Brain microvascular endothelial cell (primary cell): ENCODE measurements at places on chromosomes 11 and 22.

- no peak for DNase-seq
These were observed 5.2 kb upstream of the PTGDR2 start for GRCh38 chr11:60860943-60861342.

- no peak for DNase-seq
These were observed 18.0 kb downstream of the SOX6 start for GRCh38 chr11:16338393-16338792.

DNA sequence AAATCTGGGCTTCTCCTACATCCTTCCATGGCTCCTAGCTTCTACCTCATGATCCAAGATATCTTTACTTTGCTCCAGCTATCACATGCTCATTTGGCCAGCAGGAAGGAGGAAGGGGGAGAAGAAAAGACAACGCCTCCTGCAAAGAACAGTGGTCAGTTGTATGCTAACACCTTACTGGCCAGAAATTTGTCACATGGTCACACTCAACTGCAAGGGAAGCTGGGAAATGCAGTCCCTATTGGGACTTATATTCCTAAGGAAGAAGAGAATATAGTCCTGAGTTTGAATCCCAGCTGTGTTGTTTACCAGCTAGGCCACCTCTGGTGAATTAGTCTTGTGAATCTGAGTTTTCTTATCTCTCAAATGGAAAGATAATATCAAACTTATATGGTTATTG lies 272.0 kb downstream of the BLID start:
- DNase-seq: no peak

GRCh38 chr11:117744471-117745150 lies 52.4 kb downstream of the DSCAML1 start:
- DNase-seq: no peak

- DNase-seq: no peak
These were observed 80.0 kb downstream of the ZNRF3 start for GRCh38 chr22:28963362-28963761.

DNA sequence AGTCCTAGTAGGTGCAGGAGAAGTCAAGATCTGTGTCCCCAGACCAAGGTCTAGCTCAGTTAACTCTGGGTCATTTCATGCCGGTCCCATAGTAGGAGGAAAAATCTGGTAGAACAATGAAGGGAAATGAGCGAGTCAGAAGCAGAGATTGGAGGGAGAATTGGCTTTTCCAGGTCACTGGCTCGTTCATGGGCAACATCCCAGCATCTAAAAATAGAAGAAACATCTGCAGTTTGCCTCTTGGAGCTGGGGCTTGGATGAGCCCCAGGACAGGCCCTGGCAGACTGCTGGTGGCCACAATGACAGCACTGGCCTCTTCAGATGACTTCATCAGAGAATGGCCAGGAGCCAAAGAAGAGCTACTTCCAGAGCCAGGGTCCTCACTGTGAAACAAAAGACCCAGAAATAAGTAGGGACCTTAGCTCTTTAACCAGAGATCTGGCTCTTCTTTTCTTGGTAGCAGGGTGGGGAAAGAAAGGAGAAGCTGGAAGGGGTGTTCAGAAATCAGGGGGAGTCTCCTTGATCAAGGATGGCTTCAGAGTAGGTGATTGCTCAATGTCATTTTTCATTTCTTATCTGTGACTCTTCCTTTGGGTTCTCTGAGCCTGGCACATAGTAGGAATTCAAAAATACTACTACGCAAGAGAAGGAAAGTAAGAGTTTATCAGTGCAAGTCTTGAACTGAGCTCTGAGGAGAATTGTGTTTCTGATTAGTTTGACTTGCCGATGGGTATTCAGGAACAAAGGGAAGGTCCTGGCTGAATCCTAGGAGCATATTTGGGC lies 102.6 kb downstream of the TMPRSS5 start:
- DNase-seq: no peak

DNA sequence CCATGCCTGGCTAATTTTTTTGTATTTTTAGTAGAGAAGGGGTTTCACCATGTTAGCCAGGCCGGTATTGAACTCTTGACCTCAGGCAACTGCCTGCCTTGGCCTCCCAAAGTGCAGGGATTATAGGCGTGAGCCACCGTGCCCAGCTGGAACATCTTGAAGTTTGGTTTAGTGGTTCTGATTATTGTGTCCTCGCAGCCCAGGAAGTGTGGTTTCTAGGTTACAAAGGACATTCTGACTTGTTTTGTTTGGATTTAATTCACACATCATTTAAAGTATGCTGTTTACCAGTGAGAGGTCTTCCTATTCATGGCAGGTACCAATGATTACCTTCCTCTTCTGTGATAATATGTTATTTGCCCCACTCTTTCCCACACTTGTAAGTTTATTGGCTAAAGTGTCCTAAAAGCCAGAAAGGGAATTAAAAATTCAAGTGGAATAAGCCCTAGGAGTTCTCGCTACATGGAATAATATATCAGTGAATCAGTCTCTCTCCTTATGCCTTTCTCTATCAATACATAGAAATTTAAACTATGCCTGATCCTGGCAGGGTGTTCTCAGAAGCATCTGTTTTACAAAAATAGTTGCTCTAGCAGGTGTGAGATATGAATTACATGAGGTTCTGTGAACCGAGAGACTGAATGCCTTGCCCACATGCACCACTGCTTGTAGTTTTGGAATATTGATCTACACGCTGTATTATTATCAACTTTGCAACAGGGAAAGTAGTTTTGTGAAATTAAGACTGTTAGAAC lies 263.1 kb downstream of the DDX10 start:
- no peak for DNase-seq

DNA sequence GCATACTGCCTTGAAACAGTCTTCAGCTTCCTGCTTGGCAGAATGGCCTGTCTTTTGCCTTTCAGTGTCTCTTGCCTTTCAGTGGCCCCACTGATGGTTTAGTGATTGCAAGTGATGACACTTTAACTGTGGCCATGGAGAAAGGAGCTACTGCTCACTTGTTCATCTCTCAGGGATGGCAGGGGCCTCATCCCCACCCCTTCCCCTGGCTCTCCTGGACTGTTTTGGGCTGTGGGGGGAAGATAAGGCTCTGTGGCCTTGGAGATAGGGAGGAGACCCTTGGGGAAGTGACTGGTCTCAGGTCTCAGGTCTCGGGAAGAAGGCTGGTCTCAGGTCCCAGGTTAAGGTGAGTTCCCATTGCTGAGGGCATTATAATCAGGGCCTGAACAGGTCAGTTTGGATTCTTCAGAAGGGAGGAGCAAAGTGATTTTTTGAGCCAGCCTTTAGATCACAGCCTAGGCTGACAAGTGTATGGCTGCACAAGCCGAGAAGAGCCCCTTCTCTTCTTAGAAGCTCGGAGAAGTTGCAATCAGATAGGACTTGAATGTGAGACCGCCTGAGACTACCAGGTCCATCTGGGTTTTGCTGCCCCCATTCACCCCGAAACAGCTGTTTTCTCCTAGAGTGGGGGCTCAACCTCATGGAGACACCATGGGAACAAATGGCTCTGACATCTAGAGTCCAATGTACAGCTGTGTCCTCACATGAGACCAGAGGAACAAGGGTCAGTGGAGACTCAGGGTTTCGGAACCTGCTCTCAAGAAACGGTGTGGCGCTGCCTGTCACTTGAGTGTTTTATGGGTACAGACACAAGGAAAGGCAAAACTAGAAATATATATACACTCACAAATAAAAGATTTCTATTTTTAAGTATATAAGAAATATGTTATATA lies 15.9 kb upstream of the P2RY2 start:
- no peak for DNase-seq

DNA sequence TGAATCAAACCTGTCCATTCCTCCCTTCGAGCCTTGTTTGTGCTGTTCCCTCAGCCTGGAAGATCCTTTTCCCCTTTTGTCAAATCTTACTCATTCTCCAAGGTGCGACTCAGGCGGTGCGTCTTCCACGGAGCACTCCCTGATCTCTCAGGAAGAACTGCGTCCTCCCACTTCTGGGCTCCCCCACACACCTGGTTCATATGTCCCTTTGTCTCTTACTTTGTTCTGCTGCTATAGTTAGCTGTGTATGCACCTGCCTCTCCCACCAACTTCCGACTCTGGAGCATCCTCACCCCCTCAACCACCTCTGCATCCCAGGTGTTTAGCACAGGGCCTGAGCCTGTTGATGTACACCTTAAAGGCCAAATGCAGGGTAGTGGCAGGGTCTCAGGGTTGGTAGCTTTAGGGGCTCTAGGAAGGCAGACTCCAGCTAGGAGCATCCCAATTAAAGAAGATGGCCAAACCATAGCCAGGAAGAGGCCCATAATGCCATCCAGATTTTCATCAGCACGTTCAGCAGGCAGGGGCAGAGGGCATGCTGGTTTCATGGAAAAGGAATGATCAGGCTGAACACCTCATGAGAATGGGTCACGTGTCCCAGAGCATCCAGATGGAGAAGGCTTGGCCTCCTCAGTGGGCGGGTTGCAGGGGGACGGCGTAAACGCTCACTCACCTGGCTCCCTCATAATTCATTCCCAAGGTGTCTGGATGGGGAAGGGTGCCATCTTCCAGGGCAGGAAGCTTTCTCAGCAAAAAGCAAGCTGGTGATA lies 20.1 kb downstream of the PTPN5 start:
- DNase-seq: no peak

GRCh38 chr11:10844796-10845195 lies 13.1 kb downstream of the ZBED5 start:
- DNase-seq: no peak
